Tongue (tissue), 3 donors: ENCODE measurements at places on chromosomes 4 and X. TPM values are rescaled to one million over a fixed set of nuclear protein-coding genes. Genes with fewer than 3 reads are reported as not detected.

CPEB2 gene
- total RNA-seq, result 13.6 TPM

SPP1 gene
- 28.9 TPM for total RNA-seq

SH3D19 gene
- 37.4 TPM for total RNA-seq

DNA sequence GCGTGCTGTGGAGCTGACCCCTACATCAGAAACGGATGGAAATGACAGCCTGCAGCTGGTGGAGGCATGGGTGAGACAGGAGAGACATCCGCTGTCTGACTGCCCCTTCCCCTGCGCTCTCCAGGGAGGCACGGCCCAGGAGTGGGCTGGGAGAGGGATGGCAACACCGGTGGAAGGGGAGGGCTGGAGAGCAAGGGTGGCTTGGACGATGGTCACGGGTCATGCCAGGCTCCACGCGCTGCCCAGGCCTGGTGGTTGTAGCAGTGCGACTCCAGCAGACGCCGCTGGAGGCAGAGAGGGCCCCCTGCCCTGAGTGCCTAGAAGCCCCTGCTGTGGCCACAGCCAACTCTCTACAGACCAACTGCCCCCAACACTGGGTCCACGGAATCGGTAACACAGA lies 47.9 kb downstream of the GAK start:
- DNase-seq, result no peak

DAPP1 gene
- 10.5 TPM for total RNA-seq

GRPEL1 gene
- 15.1 TPM for total RNA-seq
